Karpas-422 (cell line): ENCODE measurements at places on chromosomes 5 and 9. TPM values are rescaled to one million over a fixed set of nuclear protein-coding genes. Genes with fewer than 3 reads are reported as not detected.
A peak's percentile ranks its signal among the peaks of the same experiment; 100 is the strongest.

DNA sequence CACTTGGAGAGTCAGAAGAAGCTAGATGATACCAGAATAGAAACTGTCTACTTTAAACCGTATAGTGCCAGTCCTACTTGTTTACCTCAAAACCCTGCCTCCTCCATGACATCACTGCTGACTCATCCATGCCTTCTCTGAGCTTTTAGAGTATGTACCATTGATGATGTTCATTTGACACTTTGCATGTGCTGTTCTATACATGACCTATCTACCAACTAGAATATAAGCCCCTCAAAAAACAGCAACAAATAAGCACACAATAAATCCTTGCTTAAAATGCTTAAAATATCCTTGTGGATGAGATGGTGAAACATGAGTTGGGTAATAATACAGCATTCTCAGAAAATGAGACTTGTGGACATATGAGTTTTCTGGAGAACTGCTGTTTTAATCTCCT lies 2.6 kb downstream of the CTNNAL1 start:
- peaks cover 30% of the 10 kb centered on the region for H3K4me1 ChIP-seq
- H3K27ac ChIP-seq = no peak overlapping the region
- H3K36me3 ChIP-seq = no peaks in the 10 kb centered on the region
- H3K27me3 ChIP-seq = no peaks in the 10 kb centered on the region

DNA sequence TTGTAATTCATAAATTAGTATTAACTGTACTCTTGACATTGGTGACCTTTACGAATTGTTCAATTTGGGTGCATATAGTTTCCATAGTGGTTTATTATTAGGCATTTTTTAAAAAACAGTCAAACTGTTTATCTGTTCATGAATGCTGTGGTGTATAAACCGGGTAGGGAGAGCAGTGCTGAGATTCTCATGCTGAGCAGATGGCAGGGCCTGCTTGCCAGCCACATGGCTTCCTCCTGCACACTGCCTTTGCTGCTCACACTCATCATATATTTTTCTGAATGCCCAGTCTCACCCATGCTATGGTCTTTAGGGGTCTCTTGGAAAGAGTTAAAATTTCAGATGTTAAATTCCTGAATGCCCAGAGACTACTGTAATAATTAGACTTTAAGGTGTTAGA lies 40.8 kb downstream of the NNT start:
- no peak overlapping the region for H3K4me3 ChIP-seq
- peaks cover 6% of the 10 kb centered on the region; the same call in 1 of the 2 replicates for H3K4me1 ChIP-seq
- no peak for DNase-seq
- no peaks in the 10 kb centered on the region for H3K27me3 ChIP-seq
- H3K27ac ChIP-seq = no peak overlapping the region

DNA sequence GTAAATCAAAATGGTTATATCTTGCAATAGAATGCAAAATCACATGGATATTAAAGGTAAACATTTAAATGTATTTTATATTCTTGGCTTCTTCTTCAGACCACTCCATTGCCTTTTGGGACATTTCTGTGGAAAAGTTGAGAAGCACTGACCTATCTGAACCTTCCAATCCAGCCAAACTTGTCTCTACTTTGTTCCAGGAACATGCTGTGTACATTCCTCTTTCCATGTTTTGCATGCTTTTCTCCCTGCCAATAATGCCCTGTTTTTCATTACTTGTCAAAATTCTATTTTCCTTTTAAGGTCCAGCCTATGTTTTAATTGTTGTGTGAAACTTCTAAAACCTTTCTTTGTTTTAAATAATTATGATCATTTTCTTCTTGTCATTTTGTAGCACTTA lies 28.3 kb downstream of the JAK2 start:
- H3K27ac ChIP-seq = no peak overlapping the region
- no peaks in the 10 kb centered on the region for H3K27me3 ChIP-seq
- no peaks in the 10 kb centered on the region for H3K4me1 ChIP-seq
- no peak for DNase-seq
- H3K36me3 ChIP-seq = no peaks in the 10 kb centered on the region

- DNase-seq = peak; percentile 17
- H3K4me1 ChIP-seq = no peaks in the 10 kb centered on the region
- H3K36me3 ChIP-seq = no peaks in the 10 kb centered on the region
Observed at GRCh38 chr5:147381555-147381954, 128.3 kb downstream of the DPYSL3 start.

DNA sequence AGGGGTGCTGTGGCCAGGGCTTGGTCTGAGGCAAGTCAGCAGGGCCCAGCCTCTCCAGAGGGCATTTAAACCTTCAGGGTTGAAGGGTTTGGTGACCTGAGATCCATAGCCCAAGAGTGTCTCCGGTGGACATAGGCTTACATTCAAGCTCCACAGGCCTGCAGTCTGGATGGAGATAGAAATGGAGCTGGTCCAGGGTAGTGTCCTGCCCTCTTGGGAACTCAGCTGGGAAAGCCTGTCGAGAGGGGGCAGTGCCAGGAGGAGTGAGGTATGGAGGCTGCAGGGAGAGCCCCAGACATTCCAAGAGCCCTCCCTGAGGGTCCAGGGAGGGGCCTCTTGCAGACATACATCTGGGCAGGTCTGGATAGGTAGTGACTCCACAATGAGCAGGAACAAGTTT lies 177.0 kb upstream of the MVB12B start:
- no peaks in the 10 kb centered on the region for H3K27me3 ChIP-seq
- no peak for DNase-seq
- no peaks in the 10 kb centered on the region for H3K36me3 ChIP-seq

GRCh38 chr9:111114486-111114885 lies 76.2 kb upstream of the LPAR1 start:
- no peak overlapping the region for H3K4me3 ChIP-seq
- H3K4me1 ChIP-seq = no peaks in the 10 kb centered on the region
- no peak overlapping the region for H3K27ac ChIP-seq
- no peaks in the 10 kb centered on the region; the same call in 1 of the 2 replicates for H3K27me3 ChIP-seq
- H3K36me3 ChIP-seq = no peaks in the 10 kb centered on the region

DNA sequence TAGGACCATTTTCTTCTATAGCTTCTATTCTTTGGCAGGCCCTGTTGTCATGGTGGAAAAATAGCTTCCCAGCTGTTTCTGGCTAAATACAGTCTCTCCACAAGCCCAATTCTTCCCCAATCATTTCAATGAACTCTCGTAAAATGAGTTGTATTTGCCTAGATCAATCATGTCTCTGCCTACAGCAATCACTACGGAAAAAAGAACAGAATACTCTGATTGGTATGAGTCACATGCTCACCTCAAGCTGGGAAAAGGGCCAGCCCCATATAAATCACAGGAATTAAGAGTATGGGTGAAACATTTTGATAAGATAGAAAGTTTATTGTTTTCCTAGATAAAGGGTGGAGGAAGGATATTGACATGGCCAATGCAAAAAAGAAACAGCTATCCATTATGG lies 711.4 kb downstream of the EFNA5 start:
- H3K27ac ChIP-seq = no peak overlapping the region
- no peaks in the 10 kb centered on the region for H3K4me1 ChIP-seq
- no peaks in the 10 kb centered on the region for H3K36me3 ChIP-seq
- H3K27me3 ChIP-seq = no peaks in the 10 kb centered on the region

DNA sequence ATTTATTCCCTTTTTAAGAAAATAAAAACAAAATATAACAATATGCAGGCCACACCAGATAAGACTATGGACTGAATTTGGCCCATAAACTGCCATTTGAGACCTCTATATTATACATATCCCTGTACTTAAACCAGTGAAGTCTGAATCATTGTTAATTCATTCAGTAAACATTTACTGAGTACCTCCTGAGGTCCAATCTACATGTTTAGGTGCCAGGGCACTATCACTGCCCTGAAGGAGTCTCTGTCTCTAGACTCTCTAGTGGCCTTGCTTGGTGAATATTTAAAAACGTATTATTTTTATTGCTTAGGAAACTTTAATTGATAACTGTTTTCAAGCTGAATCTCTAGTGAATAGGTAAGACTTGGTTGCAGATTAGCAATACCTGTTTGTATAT lies 74.7 kb upstream of the ELL2 start:
- H3K27me3 ChIP-seq = 0 out of 2 replicates have a peak, but pooled peaks cover 2% of the 10 kb centered on the region

- no peak for DNase-seq
- no peak overlapping the region for H3K4me3 ChIP-seq
- no peaks in the 10 kb centered on the region for H3K27me3 ChIP-seq
- no peak overlapping the region for H3K27ac ChIP-seq
- H3K4me1 ChIP-seq = peaks cover 12% of the 10 kb centered on the region
- no peaks in the 10 kb centered on the region for H3K36me3 ChIP-seq
Observed at GRCh38 chr5:150589862-150590601, 50.4 kb upstream of the SYNPO start.

ADAMTS16 gene
- not detected in 2 replicates for total RNA-seq

ALDOB gene
- total RNA-seq = not detected in 2 replicates

ADGRD2 gene
- not detected in 2 replicates for total RNA-seq

LCN1 gene
- not detected in 2 replicates for total RNA-seq

FAM221B gene
- total RNA-seq = not detected in 2 replicates

RASGEF1C gene
- total RNA-seq = not detected in 2 replicates
